Anterior cingulate cortex (tissue), 58 donors: ENCODE measurements at places on chromosomes 5 and 9.

GRCh38 chr5:33852319-33852718 is 39.5 kb downstream of the ADAMTS12 start:
- DNase-seq, result no peak

DNA sequence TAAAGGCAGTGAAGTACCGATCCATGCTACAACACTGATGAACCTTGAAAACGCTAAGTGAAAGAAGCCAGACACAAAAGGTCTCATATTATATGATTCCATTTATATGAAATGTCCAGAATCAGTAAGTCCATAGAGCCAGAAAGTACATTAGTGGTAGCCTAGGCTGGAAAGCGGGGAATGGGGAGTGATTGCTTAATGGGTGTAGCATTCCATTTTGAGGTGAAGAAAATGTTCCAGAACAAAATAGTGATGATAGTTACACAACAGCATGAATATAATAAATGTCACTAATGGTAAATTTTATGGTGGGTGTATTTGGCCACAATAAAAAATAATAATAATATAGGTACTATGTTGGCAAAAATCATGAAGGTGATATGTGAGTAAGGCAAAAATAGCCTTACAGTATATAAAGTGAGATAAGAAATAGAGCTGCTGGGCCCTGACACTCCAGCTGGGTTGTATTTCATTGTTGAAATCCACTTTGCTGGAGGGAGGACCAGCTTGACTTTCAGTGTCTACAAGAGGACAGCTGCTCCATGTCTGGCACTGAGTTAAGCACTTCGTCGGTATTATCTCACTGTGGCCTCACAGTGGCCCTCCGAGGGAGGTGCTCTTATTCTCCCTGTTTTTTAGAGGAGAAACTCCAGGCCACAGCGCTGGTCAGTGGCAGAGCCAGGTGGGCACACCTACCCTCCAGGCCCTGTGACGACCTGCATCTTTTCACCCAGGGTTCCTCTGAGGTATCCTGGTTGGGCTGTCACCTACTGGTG is 22.4 kb upstream of the ANGPTL2 start:
- DNase-seq, result no peak

GRCh38 chr5:87231037-87231808 is 36.5 kb upstream of the RASA1 start:
- DNase-seq, result no peak

DNA sequence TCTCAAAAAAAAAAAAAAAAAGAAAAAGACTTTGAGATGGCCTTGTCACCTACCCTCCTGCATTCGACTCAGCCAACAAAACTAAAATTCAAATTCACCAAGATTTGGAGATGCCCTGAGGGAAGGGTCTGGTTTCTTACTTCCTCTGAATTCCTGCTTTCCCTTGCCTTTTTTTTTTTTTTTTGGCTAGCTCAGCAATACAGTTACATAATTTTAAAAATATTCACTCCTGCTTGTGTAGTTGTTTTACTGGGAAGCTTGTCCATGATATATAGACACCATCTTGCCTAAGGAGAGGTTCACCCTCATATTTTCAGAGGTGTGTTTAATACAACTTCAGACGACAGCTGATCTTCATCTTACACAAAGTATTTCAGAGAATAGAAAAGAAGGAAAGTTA is 21.3 kb upstream of the SERINC5 start:
- no peak for DNase-seq

- DNase-seq, result no peak
Measured at GRCh38 chr5:138620663-138621224, 45.5 kb upstream of the HSPA9 start.

DNA sequence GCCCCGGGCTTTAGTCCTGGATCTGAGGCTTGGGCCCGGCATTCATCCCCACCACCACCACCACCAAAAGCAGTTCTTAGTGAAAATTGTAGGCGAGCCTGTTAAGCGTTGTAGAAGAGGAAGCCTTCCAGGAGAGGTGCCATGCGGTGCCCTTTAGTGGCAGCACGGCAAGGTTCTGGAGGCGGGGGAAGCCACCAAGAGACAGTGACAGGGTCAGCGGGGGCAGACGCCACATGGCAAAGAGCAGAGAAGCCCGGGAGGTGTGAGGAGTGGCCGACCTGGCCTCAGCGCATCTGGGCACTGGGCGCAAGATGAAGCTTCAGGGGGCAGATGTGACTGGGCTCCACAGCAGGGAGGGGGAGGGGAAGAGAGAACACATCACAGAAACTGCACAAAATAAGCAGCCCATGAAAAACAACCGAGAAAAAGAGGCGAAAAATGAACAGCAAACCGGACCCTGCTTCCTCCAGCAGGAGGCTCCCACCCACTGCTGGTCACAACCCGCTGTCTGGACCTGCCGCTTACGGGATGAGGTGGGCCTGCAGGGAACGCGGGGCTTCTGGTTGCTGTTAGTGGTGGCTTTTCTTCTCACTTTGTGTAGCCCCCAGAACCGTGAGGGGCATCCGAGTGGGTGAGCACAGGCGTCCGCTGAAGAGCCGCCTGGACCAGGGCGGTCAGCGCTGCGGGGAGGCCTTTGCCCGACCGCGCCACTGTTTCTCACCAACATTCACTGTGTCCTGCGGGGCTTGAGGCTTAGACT is 4.3 kb downstream of the LRRC14B start:
- no peak for DNase-seq

DNA sequence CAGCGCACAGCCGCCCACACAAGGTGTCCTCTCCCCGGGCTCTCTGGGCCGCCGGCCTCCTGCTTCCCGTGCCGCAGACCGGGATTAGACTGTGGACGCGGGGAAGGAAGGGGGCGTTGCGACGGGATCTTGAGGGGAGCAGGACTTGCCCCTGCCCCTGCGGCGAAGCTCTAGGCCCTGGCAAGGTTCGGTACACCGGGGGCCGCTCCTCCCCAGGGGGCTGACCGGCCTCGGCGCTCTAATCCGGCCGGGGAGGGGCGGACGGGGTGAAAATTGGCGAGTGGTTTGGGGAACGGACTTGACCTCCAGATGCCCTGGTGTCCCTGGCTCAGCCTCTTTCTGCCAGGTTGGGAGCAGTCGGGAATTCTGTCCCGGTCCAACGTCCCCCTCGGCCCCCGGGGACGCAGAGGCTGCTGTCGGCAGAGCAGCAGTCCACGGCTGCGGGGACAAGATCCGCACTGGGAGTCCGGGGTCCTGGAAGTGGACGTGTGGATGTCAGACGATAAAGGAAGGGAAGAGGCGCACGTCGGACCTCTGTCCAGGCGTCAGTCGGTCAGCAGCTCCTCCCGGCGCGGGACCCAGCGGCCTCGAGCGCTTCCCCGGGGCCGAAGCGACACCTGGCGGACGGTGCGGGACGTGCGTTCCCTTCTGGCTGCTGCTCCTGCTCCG is 1.9 kb upstream of the CNTFR start:
- peak; percentile 53 for DNase-seq

DNA sequence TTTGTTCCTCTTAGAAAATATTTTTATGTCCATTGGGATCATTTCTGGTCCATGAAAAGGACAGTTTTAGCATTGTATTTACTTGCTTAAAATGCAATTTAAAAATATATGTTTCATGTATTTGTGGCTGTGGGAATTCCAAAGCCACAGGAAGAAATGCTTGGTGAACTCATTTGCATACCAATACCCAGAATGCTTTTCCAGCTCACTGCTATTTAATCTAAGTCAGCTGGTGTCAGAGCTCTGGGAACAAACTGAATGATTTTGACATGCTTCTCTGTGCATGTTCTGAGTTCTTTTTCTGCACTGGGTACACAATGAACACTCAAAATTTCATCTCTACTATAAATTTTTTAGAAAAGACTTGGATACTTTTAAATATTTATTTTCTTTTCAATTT is 482.8 kb upstream of the ARRDC3 start:
- no peak for DNase-seq

DNA sequence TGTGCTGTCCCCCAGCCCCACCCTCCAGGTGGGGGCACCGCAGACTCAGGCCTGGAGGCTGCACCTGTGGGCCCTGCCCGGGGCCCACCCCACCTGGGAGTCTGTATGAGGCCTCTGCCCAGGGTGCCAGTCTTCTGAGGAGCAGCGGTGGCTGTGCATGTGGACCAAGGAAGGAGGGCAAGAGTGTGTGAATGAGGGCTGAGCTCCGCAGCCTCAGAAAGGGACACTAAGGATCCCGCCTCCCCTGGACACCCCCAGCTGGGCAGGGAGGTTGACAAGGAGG is 19.1 kb downstream of the FGD3 start:
- no peak for DNase-seq

DNA sequence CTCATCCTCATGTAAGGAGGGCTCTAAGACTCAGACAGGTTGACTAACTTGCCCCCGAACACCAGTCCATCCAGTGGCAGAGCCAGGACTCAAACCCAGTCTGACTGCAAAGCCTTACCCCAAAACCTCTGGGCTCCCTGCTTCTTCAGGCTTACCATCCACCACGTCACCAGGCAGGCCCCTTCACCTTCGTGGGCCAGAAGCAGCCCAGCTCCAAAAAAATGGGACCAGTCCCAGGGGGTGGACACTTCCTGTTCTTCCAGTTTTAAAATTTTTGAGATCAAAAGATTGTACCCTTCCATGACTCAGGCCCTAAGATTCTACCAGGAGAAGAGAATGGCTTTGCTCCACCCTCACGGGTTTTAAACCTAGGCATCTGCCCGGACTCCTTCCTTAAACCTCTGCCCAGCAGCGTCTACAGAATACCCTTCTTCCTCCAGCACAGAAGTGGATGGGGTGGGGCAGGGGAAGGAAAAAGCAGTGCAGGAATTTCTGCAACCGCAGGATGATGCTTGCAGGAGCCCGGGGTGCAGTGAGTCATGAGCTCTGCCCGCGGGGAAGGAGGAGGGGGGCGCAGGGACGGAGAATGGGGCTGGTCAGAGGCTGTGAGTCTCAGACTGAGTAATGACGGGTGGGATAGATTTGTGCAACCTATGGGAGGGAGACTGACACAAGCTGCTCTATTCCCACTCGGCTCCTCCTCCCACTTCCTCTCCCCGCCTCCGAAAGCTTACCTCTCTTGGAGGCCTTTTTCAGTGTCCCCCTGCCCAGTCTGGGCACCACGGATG is 50.4 kb upstream of the STXBP1 start:
- no peak for DNase-seq

GRCh38 chr5:135392256-135392655 is 6.8 kb downstream of the MACROH2A1 start:
- DNase-seq, result no peak

GRCh38 chr5:165673499-165673898 is 2168.1 kb downstream of the MAT2B start:
- no peak for DNase-seq

DNA sequence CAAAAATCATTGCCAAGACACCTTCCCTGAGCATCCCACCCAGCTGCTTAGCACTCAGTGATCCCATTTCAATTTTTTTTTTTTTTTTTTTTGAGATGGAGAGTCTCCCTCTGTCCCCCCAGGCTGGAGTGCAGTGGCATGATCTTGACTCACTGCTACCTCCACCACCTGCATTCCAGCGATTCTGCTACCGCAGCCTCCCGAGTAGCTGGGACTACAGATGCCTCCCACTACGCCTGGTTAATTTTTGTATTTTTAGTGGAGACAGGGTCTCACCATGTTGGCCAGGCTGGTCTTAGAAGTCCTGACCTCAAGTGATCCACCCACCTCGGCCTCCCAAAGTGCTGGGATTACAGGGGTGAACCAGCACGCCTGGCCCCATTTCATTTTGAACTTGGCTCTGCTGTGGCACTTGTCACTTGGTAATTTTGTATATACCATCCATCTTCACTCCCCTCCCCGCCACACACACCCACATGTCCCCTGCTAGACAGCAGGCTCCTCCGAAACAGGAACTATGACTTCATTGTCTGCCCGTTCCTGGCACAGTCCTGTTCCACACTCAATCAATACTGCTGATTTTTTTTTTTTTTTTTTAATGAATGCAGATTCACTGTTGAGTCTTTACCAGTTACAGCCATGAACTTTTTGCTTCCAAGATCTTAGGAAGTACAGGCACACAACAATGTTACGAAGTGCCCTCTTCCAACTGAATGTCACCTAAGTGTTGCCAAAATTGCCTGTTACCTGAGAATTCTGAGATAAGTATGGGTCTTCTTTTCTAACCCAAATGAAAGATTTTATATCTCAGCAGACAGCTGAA is 17.3 kb upstream of the ZBTB34 start:
- DNase-seq, result peak; percentile 27

GRCh38 chr5:132259069-132259851 is 1.8 kb downstream of the PDLIM4 start:
- peak; percentile 28 for DNase-seq

GRCh38 chr5:114957384-114957783 is 212.3 kb downstream of the TRIM36 start:
- peak; percentile 7 for DNase-seq

- no peak for DNase-seq
Measured at GRCh38 chr9:71518045-71518827, 250.1 kb downstream of the CEMIP2 start.

- no peak for DNase-seq
Measured at GRCh38 chr5:137199201-137199600, 299.9 kb downstream of the SPOCK1 start.

- DNase-seq, result no peak
Measured at GRCh38 chr9:35193762-35194161, 32.0 kb downstream of the UNC13B start.

DNA sequence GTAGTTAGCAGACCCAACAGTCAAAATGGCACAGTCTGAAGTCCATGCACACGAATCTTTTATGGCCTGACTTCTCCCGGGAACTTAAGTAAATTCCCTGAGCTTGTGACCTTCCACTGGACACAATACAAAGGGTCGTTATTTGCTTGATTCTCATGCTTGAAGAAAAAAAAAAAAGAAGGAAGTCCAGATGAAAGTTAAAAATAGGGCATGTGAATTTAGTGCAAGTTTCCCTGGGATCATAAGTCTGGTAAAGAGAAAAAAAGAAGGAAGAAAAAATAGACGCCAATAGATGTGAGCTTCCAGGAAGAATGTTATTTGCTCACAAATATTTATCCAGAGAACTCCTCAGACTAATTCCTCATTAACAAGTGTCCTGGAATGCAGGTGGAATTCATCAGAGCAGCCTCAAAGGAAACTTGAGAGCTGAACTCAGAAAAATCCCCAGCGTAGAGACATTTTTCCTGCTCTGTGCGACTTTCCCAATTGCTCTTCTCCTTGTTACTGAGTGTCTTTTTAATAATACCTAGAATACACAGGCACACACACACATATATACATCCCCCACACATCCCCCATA is 616.3 kb downstream of the EBF1 start:
- DNase-seq, result no peak

- DNase-seq, result no peak
Measured at GRCh38 chr5:144088206-144089064, 82.0 kb downstream of the YIPF5 start.

GRCh38 chr5:55633574-55634208 is 78.4 kb downstream of the SLC38A9 start:
- DNase-seq, result no peak
